ENCODE measurements at places on chromosomes 4 and X.

DNA sequence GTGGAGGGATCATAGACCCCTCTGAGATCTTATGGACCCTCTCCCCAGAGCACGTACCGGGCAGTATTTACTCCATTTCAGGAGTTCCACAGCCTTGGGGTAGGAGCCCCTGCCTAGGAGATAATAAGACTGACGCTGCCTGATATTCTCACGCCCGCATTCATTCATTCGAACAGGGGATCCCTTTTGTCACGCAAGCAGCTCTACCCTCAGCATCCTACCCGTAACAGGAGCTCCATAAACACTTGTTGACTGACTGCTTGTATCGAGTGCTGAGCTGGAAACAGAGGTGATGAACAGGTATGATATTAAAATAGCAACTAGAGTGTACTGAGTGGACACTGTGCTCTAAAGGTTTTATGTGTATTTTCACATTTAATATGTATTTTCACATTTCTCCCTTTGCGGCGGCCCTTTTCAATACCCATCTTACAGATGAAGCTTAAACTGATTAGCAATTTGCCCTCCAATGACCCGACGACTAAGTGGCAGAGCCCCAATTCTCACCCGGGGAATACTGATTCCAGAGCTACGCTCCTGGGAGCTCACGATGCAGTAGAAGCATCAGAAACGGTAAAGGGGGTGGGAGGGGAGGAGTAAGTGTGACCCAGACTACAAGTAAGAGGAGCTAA, 888 bp downstream of the RAB28 start:
- DNase-seq = no peak

GRCh38 chrX:150063138-150063518, 124.8 kb upstream of the EOLA2 start:
- DNase-seq = no peak

DNA sequence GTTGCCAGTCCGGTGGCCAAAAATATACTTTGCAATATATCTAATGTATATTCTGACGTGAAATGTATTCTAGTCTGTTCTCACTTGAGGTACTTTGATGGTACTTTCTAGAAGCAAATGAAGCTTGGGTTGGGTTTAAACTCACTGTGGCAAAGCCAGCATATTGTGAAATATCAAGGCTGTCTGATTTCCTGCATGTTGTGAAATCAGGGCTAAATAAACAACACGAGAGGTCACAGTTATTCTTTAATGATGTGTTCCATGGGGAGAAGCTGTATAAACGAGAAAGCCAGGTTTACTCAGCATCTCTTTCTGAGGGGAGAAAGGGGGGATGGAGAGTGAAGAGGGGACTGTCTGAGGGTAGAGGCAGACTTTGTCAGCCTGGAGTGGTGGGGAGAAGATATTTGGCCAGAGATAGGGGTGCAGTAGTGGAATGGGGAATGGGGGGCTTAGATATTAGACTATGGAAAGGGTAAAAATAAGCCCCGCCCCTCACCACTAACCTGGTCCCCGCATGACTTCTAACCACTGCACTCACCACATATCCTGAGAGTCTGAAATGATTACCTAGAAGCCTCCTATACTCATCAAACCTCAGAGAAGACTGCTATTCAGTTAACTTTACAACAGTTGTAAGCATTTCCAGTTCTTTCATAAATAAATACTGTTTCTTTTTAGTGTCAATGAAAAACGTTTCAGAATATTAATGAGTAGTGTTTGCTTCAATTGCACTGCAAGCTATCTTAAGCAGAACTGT, 5.9 kb upstream of the SCARB2 start:
- DNase-seq = no peak

GRCh38 chrX:51697397-51697796, 12.9 kb upstream of the CENPVL1 start:
- DNase-seq = no peak

DNA sequence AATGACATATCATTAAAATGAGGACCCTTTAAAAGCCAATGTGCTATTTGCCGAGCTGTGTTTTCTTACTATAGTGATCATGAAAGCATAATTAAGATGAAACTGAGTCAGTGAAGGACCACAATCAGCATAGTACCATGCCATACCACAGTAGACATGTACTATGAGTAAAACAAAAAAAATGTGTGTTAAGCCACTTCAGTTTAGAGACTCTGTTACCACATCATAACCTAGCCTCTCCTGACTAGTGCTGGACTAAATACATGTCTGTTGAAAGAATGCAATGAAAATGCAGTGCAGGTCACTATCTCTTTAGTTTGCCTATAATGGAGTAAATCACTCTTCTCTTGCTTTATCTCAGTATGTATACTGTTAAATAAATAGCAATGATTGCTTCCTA, 12.3 kb upstream of the DDX53 start:
- DNase-seq = no peak

DNA sequence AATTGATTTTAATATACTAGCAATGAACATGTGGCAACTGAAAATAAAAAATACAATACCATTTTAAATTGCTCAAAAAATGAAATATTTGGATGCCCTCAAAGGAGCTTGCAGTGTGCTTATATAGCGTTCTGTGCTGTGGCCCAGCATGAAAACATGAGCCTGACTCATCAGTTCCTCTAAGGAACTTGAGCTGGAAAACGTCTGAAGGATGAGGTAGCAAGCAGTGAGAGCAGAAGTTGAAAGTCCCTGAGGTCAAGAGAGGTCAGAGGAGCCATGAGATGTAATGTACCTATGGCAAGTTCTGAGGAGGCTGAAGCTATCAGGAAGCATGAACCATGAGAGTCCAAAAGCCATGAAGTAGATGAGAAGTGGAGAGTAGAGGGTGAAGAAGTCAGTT, 59.7 kb downstream of the HMGB3 start:
- no peak for DNase-seq

GRCh38 chr4:77310931-77311330, 153.9 kb downstream of the CCNG2 start:
- DNase-seq = no peak

- DNase-seq = no peak
Observed at GRCh38 chrX:37753384-37753783, 26.5 kb upstream of the CYBB start.

DNA sequence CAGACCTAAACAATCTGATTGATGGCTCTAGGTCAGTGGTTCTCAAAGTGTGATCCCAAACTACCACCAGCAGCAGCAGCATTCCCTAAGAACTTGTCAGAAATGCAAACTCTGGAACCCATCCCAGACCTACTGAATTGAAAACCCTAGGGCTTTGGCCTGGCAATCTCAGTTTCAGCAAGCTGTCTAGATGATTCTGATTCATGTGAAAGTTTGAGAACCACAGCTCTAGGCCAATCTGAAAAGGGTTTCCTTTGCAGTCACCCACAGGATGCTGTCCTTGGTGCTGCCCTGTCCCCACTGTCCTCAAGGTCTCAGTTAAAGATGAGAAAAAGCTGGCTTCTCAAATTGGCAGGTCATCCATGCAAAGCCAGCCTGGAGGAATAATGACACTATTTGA, 34.8 kb downstream of the SMPX start:
- no peak for DNase-seq

DNA sequence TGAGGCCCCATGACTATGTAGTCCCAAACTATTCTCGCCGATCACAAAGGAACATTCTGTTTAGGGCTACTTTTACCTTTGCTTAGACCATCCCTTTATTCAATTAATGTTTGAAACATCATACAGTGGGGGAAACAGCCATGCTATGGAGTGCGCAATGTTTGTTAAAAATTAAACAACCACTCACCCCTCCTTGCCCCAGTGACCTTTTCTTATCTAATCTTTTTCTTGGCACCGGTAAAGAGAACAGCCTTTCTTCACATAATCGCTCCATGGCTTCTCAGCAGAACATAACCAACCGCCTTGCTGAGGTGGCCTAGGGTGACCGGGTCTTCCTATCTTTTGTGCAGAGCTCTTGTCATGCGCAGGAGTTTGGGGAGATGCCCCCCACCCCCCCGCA, 152.6 kb downstream of the VCX3A start:
- DNase-seq = no peak

All from stimulated activated effector memory CD8-positive, alpha-beta T cell treated with anti-CD3 and anti-CD28 coated beads, Interleukin-12 subunit alpha, Interleukin-12 subunit beta, amount 100 ng/mL, for 72 hours (primary cell).